Right ventricle myocardium inferior (tissue), 1 donor: ENCODE measurements at places on chromosomes 7 and 10. TPM values are rescaled to one million over a fixed set of nuclear protein-coding genes. Genes with fewer than 3 reads are reported as not detected.

GRCh38 chr7:108109221-108109908, 20.8 kb downstream of the LAMB4 start:
- no peak for DNase-seq

HOXA3 gene
- not detected for total RNA-seq

HDAC9 gene
- 25.3 TPM for total RNA-seq

DNA sequence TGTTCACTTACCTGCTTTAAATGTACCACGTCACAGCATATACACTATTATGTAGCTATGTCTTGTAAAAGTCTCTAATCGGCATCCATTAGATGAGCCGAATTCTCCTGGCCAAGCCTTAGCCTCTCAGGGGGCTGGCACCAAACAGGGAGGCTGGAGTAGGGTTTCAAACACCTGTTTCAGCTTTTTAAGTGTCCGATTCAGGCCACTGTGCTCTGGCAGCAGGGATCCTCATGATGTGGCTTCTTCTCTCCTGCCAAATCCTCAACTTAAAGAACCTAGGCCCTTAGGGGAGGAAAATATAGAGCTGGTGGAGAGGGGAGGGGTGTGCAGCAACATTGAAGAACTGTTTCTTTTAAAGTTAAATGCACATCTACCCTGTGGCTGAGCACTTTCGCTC, 68.5 kb upstream of the NFKB2 start:
- DNase-seq: no peak

DNA sequence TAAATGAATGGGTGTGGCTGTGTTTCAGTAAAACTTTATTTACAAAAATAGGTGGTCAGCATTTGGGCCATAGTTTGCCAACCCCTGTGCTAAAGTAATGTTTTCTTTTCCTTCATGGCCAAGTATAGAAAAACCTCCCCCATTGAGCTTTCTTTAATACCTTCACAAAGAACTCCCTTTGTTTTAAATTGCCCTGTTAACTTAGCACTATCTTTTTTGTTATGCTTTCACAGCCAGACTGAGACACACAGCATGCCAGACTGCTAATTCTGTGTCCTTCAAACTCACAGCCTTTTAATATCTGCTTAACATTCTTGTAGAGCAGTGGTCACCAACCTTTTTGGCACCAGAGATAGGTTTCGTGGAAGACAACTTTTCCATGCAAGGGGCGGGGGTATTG, 78.0 kb downstream of the GFRA1 start:
- DNase-seq: no peak

- peak; percentile 67 for DNase-seq
Measured at GRCh38 chr7:117470777-117471176, 9.0 kb upstream of the CFTR start.

GRCh38 chr10:120650705-120651399, 193.8 kb downstream of the PLPP4 start:
- DNase-seq: no peak

- DNase-seq: no peak
Measured at GRCh38 chr7:86469680-86470295, 173.9 kb upstream of the GRM3 start.

- DNase-seq: no peak
Measured at GRCh38 chr10:5810225-5810624, 3.0 kb downstream of the GDI2 start.

IL2RA gene
- total RNA-seq: 3.8 TPM

GRCh38 chr7:139959285-139959628, 103.5 kb downstream of the PARP12 start:
- no peak for DNase-seq

PRLHR gene
- not detected for total RNA-seq

UNCX gene
- not detected for total RNA-seq

GRCh38 chr7:129657363-129657762, 45.8 kb downstream of the NRF1 start:
- DNase-seq: no peak

FAM131B gene
- total RNA-seq: 0.73 TPM

DNA sequence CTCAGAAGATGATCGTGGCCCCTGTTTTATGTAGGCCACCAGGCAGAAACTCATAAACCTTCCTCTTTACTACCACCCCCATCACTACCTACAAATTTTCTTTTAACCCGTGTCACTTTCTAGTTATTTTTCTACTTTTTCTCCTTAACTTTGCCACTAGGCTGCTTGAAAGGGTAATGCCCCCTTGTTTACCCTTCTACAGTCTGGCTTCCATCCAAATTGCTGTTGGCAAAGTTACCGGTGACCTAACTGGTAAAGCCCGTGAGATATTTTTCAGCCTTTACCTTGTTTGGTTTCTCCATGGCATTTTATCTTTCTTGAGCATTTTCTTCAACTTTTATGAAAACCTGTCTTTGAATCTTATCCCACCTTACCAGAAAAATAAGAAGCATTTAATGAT, 153.0 kb downstream of the WNT2 start:
- no peak for DNase-seq

DNA sequence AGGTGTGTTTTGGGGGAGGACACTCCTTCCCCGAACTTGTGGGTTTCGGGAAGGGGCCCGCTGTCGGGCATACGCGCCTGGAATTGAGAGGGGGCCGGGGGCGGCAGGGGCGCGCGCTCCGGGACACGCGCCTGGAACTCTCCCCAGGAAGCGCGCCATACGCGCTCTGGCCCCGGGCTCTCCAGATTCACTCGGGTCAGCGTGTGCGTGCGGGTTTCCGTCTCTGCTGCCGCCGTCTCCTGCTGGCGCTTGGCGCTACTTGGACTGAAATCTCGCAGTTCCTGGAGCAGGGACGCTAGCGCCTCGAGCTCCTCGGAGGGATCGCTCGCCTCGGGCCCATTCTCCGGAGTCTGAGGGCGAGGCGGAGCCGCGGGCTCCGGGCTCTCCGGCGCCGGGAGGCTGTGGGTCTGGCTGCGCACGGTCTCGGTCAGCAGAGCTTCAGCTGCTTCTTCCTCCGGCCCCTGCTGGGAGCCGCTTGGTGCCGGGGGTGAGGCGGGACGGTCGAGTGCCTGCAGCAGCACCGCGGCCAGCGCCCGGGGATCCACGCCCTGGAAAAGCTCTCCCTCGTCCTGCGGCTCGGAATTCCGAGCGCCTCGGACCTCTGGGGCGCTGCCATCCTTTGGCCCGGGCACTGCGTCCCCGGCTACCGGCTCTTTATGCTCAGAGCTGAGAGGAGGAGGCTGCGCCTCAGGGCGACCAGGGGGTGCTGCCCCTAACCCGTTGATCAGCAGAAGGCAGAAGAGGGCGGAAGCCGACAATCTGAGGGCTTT, 1.1 kb downstream of the VGF start:
- no peak for DNase-seq

C10orf67 gene
- total RNA-seq: 0.51 TPM

DNA sequence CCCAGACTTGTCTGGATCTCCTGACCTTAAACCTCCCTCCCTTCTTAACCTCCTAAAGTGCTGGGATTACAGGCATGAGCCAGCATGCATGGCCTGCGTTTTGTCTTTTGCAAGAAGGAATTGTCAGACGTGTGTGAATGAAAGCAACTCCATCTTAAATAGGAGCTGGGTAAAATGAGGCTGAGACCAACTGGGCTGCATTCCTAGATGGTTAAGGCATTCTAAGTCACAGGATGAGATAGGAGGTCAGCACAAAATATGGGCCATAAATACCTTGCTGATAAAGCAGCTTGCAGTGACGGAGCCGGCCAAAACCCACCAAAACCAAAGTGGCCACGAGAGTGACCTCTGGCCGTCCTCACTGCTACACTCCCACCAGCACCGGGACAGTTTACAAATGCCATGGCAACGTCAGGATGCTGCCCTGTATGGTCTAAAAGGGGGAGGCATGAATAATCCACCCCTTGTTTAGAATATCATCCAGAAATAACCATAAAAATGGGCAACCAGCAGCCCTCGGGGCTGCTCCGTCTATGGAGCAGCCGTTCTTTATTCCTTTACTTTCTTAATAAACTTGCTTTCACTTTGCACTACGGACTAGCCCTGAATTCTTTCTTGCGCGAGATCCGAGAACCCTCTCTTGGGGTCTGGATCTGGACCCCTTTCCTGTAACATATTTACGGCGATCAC, 41.2 kb upstream of the SDK1 start:
- no peak for DNase-seq

DNA sequence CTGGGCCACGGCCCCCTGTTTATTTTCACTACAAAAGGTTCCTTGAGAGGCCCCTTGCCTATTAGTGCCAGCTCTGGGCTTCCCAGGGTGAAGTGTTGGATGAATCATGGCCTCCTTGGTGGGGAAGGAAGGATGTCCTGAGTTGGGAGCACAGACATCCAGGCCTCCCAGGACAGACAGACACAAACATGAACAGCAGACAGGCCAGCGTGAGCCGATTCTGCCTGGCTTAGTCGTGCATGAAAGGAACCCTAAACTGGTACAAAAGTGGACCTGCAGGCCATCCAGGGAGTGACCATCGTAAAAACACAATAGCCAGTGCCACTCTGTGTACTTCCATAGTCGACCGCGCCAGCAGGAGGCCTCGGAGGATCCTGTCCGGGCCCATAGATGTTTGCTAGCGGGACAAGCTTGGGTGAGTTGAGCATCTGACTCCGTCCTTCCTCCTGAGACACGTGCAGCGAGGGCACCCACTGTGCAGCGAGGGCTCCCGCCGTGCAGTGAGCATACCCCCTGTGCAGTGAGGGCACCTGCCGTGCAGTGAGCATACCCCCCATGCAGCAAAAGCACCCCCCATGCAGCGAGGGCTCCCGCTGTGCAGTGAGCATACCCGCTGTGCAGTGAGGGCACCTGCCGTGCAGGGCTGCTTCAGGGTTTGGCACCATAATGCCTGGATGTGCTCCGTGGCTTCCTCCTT, 51.3 kb upstream of the PRKAR1B start:
- no peak for DNase-seq

DNA sequence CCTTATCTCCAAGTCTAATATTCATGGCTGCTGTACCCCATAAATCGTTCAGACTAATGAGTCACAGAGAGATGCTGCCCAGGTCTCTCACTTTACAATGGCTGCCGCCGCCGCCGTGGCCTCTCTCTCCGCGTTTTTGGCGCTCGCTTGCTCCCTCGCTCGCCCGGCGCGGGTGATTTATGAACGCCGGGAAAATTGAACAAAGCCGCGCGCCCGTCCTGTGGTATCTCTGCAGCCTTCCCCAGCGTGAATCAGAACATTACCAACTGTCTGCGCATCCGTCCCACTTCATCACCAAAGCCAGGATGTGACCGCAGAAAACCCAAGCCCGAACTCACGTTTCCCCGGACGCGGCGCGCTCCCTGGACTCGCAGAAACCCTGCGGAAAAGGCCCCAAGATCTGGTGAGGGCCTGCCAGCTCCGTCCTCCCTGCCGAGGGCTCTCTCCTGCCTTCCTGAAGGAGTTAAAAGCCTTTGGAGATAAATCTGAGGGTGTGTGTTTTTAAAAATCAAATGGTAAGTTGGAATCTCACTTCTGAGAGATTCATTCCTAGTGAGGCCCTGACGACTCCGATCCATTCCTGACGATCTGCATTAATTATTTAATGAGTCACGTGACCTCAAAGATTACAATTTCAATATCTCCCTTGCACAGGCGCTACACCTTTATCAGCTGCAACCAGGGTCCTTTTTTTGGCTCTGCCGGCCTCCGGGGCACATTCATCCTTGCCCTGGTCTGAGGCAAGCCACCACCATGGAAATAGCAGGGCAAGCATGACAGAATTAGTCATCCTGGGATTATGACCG, 6.3 kb downstream of the HOXA4 start:
- no peak for DNase-seq

- no peak for DNase-seq
Measured at GRCh38 chr10:22599636-22600228, 114.6 kb downstream of the PIP4K2A start.

DNA sequence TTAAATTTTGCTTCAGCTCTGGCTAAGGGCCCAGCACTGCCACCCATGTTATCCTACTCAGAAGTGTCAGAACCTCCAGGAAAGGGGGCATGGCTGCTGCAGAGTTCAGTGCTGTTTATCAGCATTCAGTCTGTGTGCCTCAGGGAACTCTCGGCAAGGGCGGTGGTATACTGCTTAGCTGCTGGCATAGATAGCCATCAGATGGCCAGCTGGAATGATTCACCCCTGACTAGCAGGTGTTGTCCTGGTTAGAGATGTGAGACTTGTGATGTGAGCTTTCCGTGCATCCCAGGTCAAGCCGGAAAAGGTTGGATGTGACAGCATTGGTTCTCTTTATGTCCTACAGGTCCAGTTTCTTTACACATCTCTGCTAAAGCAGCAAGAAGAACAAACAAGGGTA, 22.1 kb downstream of the CEP55 start:
- no peak for DNase-seq

CPA4 gene
- total RNA-seq: not detected

ITGB8 gene
- total RNA-seq: 2.5 TPM

SPDYE8 gene
- total RNA-seq: not detected

DNA sequence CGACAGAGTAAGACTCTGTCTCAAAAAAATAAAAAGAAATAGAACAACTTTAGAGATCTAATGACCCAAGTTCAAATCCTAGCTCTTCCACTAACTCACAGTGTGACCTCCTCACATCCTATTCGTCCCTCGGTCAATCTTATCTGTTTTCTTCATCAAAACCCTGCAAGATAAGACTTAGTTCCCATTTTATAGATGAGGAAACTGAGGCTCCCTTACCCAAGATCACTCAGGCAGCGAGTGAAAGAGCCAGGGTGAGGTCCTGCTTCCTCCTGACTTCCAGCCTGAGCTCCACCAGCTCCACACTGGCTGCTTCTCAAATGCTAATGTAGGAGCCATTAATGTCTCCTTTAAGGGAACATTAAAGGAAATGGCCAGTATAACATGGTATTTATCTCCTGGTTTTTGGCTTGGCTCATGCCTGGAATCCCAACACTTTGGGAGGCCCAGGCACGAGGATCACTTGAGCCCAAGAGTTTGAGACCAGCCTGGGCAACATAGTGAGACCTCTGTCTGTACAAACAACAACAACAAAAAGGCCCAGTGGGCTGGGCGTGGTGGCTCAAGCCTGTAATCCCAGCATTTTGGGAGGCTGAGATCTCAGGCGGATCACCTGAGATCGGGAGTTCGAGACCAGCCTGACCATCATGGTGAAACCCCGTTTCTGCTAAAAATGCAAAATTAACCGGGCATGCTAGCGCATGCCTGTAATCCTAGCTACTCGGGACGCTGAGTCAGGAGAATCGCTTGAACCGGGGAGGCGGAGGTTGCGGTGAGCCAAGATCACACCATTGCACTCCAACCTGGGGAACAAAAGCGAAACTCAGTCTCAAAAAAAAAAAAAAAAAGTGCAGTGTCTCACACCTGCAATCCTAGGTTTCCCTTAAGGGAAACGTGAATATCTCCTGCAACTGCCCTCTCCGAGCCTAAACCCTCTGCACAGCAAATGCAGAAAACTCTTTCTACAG, 3.4 kb upstream of the RHBDD2 start:
- DNase-seq: no peak
